GM12891 (cell line): ENCODE measurements at places on chromosomes 2 and 18.

DNA sequence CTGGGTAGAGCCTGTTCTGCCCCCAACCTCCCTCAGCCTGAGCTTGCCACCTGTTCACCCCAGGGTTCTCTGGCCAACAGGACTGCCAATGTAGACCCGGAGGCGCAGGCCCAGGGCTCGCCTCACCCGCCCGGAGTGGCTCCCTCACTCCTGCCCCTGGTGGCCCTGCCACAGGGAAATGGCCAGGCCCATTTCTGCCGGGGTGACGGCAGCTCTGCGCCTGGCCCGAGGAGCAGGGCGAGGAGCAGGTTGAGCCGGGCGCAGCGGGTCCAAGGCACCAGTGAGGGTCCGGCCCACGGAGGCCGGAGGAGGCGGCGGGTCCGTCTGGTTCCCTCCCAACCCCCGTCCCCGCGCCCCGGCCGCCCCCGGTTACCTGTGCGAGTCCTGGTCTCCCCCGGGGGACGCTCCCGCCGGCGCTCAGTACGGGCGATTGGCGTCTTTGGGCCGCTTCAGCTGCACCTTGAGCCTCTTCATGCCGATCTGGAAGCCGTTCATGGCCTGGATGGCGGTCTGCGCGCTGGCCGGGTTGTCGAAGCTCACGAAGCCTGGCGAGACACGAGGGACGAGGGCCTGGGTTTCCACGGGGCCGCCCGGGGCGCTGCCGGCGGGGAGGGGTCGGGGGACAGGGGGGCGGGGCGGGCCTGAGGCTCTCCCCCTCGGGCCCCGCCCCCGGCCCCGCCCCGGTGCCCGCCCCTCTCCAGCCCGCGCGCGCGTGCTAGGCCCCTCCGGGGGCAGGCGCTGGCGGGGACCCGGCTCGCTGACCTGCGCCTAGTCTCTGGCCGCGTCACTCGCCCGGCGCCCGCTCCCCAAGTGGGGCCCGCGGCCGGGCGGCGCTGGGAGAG is 312.0 kb downstream of the CELF4 start:
- DNase-seq = peak; percentile 53

DNA sequence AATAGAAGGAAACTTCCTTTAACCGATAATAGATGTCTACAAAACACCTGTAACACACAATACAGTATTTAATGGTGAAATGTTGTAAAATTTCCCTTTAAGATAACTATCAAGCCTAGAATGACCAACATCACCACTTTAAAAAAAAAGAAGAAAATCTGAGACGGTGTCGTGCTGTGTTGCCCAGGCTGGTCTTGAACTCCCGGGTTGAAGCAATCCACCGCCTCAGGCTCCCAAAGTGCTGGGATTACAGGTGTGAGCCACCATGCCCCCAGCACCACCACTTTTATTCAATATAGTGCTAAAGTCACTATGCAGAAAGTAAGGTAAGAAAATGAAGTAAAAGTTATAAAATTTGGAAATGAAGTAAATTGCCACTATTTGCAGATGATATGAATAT is 96.9 kb downstream of the MYOM1 start:
- DNase-seq = no peak

GRCh38 chr2:85601771-85602475 is 575 bp downstream of the TMEM150A start:
- no peak for DNase-seq

DNA sequence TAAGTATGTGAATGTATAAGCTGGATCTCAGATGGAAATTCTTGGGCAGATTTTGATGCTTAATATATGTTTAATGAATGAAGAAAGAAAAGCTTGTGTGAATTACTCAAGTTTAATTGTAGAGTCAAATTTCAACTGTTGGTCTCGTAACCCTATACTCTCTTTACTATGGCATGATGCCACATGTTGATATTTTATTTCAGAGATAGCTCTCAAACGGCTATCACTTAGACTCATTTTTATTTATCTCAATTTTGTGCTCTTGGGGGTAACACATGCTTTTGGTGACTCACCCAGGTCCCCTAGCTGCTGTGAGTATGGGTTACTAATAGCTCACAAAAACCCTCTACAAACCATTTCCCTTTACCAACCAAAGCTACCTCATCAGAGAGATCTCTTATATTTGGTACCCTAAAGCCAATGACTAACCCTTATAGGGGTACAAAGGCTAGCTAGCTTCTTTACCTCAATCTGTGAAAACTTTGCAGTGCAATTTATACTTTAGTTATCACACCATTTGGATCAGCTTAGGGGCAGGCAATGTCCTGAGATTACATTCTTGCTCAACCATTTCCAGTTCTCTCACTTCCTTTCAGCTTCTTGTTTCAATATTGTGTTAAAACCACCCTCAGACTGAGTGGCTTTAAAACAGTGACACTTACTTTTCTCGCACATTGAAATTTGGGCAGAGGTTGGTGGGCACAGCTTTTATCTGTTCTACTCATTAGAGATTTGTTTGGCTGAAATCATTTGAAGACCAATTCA is 240.3 kb downstream of the CDH7 start:
- DNase-seq = no peak

GRCh38 chr2:3827673-3828575 is 124.5 kb downstream of the DCDC2C start:
- DNase-seq = no peak

GRCh38 chr2:47503481-47504070 is 100.6 kb downstream of the MSH2 start:
- no peak for DNase-seq

DNA sequence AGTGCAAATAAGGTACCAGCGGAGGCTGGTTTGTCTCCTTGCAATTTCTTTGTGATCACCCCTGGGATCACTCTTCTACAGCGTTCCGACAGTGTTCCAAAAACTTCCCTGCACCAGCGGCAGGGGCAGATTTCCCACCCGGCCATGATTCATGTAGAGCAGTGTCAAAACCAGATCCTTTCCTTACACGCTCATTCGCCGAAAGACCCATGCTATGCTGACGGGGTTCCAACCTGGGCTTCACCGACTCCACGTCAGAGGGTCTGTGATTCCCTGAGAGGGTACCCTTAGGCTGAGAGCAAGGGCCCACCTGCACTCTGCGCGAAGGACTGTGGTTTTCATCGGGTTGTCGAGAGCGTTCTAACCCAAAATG is 423 bp upstream of the TTC27 start:
- no peak for DNase-seq

DNA sequence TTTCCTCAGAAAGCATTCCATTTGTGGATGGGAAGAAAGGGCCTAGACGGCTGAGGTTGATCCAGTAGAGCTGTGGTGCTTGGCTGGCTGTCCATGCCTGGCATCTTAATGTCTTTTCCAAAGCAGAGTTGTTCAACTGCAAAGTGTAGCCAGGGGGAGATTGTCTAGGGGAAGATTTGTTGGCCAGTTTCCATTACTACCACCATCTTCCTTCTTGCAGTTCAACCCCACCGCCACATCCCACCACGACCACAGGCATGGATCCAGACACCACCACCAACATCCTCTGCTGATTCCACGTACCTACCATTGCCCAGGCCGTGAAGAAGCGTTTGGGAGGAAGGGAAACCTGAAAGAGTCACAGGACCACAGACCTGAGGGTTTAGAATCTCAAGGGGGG is 50.7 kb upstream of the HAAO start:
- no peak for DNase-seq

GRCh38 chr2:162243294-162243693 is at the start of gene FAP:
Gene FAP (minus strand): TSS chr2:162243445. CDS start chr2:162243327, 118 bp downstream.
- DNase-seq = no peak
